ENCODE measurements at places on chromosomes 7 and 10.

GRCh38 chr7:20778063-20778721 is 8.5 kb downstream of the SP8 start:
- peak; percentile 85 for DNase-seq

GRCh38 chr10:43746906-43747305 is 98.2 kb upstream of the ZNF32 start:
- no peak for DNase-seq

- DNase-seq, result no peak
These were observed 187.5 kb downstream of the EVX1 start for GRCh38 chr7:27430105-27430504.

- no peak for DNase-seq
These were observed 20.0 kb downstream of the PODXL start for GRCh38 chr7:131536361-131536849.

DNA sequence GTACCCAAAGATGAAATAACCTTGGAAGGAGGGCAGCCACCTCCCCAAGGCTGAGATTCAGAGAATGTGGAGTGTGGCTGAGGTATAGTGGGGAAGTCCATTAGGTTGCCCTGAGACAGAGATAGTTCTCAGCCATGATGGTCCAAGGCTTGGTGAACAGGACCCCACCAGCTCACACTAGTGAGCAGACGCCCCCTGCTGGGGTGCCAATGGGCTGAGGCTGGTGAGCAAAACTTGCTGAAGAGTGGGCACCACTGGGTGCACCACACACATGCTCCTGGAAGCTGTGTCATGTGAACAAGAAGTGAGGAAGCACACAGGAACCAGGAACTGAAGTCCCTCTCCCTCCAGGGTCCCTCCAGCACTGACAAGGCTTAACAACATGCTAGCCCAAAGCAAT is 8.9 kb downstream of the FBXL13 start:
- peak; percentile 70 for DNase-seq

GRCh38 chr7:106369352-106369751 is 84.6 kb upstream of the NAMPT start:
- no peak for DNase-seq

DNA sequence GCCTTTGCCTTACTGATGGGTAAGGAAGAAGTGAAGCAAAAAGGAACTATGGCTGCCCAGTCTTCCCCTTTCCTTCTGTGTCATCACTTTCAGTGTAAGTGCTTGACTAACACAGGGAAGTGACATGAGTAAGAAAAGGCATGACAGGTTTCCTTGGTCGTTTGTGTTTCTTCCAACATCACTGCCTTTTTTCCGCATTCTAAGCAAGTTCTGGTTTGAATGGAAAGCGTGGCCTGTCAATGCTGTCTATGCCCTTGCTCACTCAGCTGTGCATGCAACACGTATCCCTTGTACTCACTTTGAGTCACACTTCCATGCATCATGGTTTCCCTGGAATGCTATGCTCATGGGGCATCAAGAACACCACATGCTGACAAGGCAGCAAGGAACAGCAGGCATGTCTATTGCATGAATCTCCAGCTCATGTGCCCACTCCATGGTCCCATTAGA is 111.8 kb downstream of the OAT start:
- DNase-seq, result no peak

DNA sequence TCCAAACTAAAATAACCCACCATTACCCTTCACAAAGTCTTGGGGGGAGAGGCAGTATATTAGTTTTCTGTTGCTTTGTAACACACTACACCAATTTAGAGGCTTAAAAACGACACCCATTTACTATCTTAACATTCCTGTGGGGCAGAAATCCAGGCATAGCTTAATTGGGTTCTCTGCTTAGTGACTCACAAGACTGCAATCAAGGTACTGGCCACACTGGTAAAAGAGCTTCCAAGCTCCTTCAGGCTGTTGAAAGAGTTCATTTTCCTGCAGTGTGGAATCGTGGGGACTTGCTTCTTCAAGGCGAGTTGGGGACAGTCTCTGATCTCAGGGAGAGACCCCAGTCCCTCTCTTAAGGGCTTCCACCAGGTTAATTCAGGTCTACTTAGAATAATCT is 139.1 kb downstream of the XPNPEP1 start:
- no peak for DNase-seq

DNA sequence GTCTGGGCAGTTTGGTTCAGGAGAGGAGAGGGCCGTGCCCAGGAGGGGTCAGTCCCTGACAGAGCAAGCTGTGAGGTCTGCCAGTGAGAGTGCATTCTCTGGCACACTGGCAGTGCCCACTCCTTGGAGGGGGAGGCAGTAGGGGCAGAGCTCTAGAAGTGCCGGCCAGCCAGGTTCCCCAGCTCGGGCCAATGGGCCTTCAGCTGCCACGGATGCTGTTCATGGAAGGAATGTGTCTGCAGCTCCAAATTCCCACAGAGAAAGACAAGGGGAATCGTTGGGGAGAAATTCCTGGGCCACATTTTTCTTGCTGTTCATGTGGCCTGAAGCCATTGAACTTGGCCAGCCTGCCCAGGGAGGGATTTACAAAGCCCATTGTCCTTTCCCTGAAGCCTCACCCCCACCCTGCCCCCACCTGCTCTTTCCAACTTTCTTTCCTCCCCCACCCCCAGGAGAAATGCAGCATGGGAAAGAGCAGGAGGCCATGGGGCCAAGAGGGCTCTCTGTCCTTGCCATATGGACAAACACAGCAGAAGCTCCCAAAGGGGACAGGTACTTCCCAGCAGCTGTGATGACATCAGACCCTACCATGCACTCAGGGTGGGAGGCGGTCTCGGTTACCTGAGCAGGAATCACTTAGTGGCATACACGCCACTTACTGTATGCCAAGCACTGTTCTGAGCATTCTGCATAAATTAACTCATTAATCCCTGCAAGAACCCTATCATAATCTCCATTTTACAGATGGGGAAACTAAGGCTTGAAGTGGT is 70.7 kb downstream of the ARHGAP22 start:
- no peak for DNase-seq

GRCh38 chr10:58723186-58723585 is 210.5 kb downstream of the BICC1 start:
- no peak for DNase-seq

GRCh38 chr10:94571528-94571927 is 25.9 kb downstream of the HELLS start:
- DNase-seq, result no peak

GRCh38 chr10:79286318-79286951 is 60.8 kb upstream of the PPIF start:
- DNase-seq, result no peak
